ENCODE measurements at places on chromosomes 7 and 10.

DNA sequence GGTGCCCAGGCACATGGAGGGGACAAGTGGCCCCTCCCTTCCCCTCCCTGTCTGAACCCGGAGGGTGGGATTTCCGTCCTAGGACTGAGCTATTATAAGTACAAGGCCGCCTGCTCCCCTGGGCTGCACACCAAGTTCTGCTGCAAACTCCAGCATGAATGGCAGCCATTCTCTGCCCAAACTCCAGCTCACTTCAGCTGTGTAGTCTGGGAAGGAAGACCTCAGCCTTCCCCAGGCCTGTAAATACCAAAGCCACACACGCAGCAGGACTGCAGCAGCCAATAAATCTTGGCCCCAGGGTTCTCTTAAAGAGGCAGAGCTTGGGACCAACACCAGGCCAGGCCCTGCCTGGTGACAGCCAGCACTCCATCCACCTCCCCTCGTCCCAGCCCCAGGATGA, 291.3 kb upstream of the ZMIZ1 start:
- DNase-seq: no peak

DNA sequence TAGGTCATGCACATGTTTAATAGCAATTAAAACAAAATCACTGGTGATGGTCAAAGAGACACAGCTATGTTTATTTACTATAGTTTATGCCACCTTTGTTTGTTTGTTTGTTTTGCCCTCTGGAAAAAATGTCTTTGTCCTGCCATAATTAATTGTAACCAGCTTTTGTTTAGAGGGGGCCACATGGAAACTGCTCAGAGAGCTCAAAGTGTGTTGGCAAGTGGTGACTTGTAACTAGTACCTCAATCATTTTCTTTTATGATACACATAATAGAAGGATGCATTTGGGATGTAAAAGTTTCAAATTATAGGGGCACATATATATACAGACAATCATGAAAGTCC, 40.2 kb downstream of the GRK5 start:
- DNase-seq: no peak

- no peak for DNase-seq
Measured at GRCh38 chr10:52756966-52757365, 15.6 kb downstream of the MBL2 start.

DNA sequence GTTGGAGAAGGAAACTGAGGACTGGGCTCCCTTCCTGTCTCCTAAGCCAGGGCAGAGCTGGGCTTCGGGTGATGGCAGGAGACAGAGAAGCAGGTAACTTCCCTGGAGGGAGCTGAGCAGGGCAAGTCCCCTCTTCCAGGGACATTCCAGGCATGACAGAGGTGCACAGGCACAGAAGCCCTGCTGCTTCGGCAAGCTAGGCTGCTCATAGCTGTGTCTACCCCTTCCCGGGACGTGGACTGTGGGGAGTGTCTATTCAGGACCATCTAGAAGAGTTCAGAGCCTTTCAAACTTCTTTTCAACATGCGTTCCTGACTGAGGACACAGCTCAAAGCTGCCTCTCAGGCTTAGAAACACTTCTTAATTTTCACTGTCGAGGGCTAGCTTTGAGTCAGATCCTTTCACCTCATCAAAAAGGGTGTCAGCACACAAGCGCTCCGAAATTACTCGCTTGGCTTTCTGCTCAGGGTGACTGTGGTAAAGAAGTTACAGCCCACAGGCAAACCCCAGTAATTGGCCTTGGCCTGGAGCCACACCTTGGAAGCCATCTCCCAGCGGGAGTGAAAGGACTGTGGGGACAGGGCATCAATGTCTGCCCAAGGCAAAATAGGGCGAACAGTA, 63.7 kb upstream of the STEAP1B start:
- no peak for DNase-seq

DNA sequence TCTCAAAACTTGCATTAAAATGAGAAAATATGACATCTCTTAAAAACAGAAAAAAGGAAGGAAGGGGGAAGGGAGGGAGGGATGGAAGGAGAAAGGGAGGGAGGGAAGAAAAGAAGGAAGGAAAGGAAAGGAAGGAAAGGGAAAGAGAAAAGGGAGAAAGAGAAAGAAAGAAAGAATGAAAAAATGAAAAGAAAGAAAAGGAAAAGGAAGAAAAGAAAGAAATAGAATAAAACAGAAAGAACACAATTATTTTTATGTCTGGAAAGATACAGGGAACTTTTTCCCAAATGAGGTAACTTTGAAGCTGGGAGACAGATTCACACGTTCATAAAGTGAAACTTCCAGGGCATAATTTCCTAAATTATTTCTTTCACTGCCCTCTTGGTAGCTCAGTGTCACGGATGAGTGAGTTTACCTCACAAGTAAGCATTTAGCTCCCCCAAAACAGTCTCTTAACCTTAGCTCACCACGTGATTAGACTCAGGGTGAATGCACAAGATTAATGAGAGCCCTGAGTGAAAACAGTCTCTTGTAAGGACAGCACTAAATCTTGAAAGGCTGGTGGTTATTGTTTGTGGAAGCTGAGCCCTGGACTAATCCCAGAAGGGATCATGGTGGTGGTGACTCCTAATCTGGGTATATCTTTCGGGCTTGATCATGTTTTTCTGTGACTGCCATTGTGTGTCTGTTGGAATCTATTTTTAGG, 74.1 kb upstream of the HDAC9 start:
- no peak for DNase-seq

GRCh38 chr7:116089293-116089692, 58.7 kb upstream of the TFEC start:
- no peak for DNase-seq

DNA sequence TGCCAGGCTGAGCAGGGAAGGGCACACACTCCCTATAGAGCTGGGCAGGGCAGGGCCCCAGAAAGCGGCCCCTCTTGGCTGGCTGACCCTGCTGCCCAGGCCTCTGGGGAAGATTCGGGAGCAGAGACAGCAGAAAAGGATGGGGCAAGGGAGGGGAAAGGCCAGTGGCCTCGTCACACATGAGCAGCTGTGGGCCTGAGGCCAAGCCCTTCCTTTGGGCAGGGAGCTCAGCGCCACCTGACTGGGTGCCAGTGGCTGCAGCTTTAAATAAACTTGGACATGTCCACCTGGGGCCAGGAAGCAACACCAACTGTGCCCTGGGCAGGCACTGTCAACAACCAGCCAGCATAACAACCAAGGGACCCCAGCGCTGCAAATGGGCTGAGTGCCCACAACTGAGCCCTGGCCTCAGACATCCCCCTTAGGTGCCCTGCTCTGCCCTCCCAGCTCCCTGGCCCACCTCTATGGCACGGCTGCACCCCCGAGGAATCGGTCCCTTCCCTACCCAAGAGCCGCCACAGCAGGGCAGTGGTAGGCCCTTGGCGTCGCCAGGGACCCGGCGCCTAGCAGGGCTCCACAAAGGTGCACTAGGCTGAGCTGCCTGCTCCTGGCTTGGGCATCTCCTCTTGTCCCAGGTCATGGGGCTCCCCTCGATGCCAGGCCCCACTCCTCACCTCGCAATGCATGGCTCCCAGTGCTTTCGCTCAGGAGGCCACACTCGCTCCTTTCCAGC, 2.6 kb downstream of the CAMK2B start:
- no peak for DNase-seq

- DNase-seq: no peak
Measured at GRCh38 chr10:59234816-59235429, 58.5 kb downstream of the PHYHIPL start.

DNA sequence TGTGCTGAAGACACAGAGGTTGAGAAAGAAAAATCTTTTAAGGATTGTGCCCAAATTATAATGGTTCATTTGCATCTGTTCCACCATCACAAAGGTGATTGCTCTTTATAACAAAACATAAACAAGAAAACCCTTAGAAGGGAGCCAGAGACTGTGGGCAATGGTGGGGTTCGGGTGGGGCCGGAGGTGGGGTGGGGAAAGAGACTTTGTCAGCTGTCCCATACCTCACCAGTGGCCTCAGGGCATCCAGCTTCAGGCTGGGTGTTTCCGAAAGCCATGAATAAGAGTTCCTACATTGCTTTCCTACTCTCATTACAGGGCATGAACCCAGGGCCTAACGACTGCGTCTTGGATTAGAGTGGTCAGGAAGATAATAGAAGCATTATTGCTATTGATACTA, 227.9 kb downstream of the PHTF2 start:
- DNase-seq: no peak

- DNase-seq: no peak
Measured at GRCh38 chr10:56449770-56450169, 88.7 kb upstream of the ZWINT start.

- DNase-seq: no peak
Measured at GRCh38 chr10:20343036-20343435, 526.8 kb downstream of the PLXDC2 start.

DNA sequence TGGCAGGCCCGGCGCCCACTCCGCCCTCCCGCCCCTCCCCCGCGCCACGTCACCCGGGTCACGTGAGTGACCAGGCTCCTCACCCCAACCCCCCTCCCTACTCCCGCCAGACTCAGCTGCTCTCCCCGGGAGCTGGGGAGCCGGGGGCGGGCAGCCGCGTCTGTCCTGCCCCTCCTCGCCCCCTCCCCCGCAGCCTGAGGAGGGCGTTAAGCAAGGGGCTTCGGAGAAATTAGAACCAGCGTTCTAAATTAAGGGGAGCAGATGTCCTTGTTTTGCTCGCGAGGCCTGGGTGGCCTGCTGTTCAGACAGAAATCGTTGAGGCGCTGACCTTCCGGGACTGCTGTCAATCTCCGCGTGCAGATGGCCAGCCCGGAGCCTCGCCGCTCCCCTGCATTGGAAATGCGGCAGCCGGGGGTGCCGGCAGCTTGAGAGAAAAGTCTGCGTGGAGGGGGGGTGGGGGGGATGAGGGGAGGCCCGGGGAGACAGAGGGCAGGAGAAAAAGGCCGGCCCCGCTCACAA, 102.2 kb upstream of the ZNF438 start:
- DNase-seq: peak; percentile 51

DNA sequence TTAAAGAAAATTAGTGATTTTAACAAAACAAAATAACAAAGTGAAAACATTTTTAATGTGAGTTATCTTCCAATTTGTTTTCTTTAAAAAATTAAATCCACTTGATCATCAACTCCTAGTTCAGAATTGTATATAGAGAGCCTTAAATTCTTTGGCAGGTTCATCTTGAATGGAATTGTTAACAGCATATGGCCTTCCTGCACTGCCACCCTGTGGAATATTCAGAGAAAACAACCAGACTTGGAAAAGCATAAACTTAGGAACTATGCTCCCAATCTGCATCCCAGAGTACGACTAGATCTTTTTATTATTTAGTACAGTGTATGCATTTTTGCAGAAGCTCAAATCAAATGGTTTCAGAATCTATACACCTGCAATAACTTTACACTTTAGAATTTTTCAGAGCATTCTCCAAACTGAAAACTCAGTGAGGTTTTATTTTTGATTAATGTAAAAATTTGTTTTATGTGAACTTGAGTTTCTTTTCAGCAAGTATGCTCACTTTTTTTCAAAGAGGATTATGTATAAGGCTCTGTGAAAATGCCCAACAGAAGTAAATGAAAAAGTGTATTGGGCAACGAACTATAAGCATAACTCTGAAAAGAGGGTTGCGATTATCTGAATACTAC, 44.9 kb upstream of the ANK3 start:
- no peak for DNase-seq

- no peak for DNase-seq
Measured at GRCh38 chr7:130369110-130369711, 11.1 kb upstream of the CPA1 start.

DNA sequence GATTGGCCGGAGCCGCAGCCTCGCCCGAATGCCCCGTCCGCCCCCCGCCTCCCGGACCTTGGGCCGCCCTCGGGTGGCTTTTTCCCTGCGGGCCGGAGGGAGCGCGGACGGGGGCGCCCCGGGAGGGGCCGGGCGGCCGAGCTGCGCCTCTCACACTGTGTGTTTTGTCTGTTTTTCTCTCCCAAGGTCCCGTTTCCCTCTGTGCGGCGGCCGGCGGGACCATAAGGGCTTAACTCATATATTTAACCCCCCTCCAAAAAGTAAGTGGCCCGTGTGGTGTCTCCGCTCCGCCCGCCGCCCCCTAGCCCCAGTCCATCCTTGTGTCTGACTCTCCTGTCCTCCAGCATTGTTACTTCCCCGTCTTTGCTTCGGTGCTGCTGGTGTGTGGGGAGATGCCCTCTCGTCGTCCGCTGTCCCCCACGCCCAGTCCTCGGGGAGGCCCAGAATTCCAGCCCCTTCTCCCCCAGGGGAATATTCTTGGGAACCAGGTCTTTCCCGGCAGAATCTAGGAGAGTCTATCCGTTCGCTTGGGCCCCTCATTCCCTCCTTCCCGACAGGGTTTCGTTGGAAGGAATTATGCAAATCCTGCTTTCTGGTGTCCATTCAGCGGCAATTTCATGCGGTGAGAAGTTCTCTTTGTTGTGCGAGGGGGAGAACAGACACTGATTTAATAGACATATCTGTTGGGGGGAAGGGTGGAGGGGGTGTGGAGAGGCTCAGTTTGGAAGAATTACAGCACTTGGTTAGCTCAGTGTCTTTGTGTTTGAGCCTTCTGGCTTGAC, 1.3 kb downstream of the LCOR start:
- no peak for DNase-seq

GRCh38 chr10:12042409-12042796, 206 bp downstream of the UPF2 start:
- DNase-seq: peak; percentile 48

- no peak for DNase-seq
Measured at GRCh38 chr10:113131613-113132261, 181.7 kb downstream of the TCF7L2 start.

DNA sequence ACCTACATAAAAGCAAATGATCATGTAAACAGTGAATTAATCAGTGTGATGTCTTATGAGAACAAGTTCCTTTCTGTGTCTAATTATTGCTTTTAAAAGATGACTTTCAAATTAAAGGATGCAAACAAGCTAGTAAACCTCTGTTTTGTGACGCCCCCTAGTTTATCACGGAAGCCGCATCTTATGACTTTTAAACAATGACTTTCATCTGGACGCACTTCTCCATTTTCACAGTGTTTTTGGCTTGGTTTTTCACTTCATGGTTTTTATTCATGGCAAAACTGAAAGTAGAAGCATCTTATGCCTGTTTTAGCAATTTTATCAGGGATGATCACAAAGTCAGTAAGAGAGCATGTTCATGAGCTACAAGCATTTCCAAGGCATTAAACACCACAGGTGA, 35.0 kb downstream of the ITGA8 start:
- no peak for DNase-seq

DNA sequence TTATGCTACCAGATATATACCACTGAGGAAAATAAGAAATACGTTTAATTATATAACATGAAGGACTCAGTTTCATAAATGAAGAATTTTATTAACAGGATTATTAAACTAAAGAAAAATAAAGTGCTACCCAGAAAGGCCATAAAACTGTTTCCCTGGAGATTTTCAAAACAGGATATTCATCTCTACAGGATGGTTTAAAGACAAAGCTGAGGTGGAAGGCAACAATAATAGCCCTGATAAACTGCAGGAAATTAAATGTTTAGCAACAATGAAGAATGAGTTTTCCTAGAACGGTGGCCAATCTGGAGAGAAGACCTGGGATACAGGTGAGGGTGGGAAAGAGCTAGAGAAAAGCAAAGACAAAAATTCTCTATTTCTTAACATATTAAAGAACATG, 11.9 kb downstream of the RHEB start:
- DNase-seq: no peak

- no peak for DNase-seq
Measured at GRCh38 chr10:5288359-5288758, 76.4 kb upstream of the UCN3 start.

- DNase-seq: no peak
Measured at GRCh38 chr10:130012129-130012528, 48.1 kb upstream of the EBF3 start.

Measured in stimulated activated CD8-positive, alpha-beta memory T cell treated with anti-CD3 and anti-CD28 coated beads, Interleukin-2, amount 100 ng/mL, for 48 hours (primary cell).